Stimulated activated CD8-positive, alpha-beta memory T cell treated with anti-CD3 and anti-CD28 coated beads, Interleukin-4, amount 100 ng/mL, for 4 hours (primary cell): ENCODE measurements at places on chromosomes 1 and 21.

DNA sequence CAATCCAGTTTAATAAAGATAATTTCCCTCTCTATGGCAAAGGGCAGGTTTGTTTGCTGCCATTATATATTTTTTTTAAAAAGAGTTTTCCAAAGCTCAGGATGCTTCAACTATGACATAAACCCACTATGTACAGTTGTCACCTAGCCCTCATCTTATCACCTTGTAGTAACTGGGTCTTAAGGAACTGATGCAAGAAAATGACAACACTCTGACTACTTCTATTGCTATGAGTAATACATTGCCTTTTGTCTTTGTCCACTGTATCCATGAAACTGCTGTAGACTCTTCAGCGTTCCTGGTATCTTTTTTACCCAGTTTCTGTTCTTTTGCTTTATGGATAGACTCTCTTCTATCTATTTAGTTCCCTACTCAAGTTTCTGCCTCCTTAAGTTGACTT, 586.5 kb downstream of the NEGR1 start:
- DNase-seq = no peak

DNA sequence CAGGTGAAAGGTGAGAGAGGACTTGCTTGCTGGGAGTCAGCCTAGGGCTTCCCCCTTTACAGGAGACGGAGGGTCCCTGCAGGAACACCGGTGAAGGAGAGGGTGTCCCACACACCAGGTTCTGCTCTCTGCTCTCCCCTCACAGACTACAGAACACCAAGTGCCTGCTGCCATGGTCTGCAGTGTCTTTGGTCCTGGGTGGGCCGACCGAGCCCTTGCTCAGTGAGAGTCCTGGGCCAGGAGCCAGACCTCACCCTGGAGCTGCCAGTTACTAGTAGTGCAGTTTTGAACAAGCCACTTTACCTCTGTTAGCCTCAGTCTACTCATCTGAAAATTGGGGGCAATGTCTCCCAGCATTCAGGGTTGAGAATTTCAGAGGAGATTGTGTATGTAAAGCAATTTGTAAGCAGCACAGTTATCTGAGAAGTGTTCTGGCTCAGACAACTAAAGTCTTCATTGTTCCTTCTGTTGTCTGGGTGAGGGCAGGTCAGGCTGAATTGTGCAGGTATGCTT, 2.7 kb upstream of the IL6R start:
- DNase-seq = no peak

DNA sequence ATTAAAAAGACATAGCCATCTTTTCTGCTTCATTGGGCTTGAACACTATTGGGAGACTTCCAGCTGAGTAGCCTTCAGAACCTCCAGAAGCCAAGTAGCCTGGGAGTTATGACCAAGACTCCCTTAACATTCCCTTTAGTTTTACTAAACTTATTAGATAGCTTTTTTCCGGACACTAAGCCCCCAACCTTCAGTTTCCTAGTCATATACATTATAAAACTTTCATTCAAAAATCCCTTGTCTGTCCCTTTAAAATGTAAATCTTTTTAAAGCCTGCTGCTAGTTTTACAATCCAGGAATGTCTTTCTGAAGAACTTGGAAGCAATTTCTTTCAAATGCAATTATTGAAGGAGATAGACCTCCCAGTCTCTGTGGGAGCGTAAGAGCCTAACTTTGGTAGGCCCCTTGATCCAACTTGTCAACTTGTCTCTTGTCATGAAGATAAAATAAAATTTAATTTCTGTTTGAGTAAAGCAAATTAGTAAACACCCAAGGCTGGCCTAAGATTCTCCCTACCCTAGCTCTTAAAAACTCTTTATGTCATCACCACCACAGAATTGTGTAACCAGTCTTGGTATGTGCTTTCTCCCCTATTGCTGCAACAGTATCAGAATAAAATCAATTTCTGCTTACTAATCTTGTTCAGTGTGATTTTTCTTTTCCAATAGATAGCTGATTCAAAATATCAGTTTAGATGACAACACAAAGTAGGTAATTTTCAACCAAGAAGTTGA, 796.2 kb downstream of the PLA2G4A start:
- DNase-seq = no peak

- DNase-seq = no peak
Observed at GRCh38 chr21:46097336-46098293, at the start of gene COL6A2. Gene COL6A2 (plus strand): TSS chr21:46098112.

DNA sequence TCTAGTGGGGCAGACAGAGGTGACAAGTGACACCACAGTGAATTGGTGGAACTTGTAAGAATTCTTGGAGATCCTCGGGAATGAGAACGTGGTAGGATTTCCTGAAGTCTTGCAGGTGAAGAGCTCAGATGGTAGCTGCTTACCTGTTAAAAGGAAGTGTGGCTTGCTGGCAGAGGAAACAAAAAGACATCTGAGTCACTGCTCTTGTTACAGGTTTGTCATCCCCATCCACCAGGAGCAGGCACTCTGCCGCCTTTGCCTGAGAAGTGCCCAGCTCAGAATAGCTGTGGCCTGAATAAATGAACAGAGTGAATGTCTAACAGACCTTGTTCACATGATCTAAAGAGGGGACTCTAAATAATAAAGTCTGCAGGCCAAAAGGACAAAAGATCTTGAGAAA, 12.3 kb upstream of the ZSCAN20 start:
- DNase-seq = no peak

GRCh38 chr1:196557797-196558196, 50.4 kb downstream of the KCNT2 start:
- DNase-seq = no peak

GRCh38 chr1:143661418-143662101, 310.2 kb downstream of the FAM72C start:
- no peak for DNase-seq

GRCh38 chr1:10682449-10683309, 113.8 kb downstream of the CASZ1 start:
- DNase-seq = no peak

DNA sequence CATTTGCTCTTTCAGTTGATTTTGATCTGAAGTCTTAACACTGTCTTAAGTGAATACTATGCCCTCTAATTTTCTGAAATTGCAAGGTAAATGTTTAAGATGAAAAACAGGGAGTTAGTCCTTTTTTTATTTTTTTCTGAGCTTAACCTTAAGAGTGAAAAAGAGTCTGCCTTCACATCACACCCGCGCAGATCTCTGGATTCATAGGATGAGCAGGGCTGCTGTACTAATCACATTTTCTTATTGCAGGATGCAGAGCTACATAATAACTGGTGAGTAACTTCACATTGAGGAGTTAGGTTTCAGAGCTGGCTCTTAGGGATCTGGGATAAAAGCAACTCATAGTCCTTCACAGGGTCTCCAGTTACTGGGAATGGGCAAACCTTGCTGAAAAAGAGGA, 188.7 kb upstream of the ATP1B1 start:
- no peak for DNase-seq

DNA sequence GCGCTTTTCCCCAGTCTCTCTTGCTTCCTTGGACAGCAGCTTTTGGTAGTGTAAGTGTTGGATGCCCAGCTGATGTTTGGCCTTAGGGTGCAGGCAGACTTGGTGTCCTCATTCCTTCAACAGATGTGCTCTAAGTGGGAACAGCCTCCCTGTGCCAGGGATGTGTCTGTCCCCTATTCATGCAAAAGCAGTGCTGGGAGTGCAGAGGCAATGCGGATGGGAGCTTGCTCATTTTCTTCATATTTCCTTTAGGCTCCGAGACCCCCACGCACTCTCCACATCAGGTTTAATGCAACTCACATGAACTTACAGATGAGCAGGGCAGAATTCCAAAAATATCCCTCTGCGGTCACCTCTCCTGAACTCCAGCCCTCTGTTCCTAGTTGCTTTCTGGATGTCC, 96.1 kb downstream of the IER5 start:
- DNase-seq = no peak
